ENCODE measurements at places on chromosomes 4 and X.

DNA sequence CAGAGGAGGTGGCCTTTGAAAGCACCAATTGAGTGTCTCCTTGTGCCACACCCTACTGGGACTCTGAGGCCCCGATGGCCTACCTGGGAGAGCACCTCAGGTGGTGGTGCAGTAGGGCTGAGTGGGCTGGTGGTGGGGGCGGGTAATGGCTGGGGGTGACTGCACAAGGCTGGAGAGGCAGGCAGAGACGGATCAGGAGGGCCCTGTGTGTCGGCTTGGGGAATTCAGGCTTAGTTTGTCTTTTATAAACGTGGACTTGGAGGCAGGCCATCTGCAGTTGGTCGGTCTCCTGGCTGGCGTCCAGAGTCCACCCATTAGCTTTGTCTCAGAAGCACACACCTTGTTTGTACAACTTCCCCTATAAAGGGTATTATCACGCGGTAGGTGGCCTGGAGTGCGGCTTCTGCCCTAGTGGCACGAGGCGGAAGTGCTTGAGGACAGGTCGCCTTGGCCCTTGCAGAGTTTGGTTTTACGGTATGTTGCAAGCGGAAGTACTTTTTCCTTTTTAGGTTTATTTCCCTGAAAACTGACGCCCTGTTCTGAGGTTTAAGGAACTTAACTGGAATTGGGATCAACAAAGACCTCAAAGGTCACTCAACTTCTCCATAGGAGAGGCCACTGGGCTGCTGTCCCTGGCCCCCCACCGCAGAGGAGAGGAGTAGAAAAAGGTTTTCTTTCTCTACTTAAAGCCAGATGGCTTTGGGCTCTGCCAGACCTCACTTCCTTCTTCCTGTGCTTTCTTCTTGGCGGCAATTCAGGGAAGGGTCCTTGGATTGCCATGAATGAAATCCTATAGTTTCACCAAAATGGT, 8.0 kb downstream of the TBC1D14 start:
- peak; percentile 58 for DNase-seq

DNA sequence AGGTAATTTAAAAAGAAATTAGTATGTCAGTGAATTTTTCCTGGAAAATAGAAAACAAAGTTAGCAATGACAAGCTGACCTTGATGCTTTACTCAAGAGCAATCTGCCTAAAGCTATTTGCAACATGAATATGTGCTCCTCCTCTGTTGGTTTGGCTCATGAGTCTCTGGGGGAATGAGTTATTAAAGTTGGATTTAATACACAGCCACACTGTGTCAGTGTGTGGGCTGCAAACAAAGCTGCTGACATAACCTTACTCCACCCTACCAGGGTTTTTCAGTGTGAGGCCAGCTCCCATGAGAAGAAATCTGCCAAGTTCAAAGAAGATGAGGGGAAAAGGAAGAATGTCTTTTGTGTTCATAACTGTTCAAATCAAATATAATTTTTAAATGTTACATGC, 280.5 kb downstream of the TLL1 start:
- DNase-seq, result no peak

- DNase-seq, result no peak
Observed at GRCh38 chr4:162015090-162015489, 148.7 kb downstream of the FSTL5 start.

- DNase-seq, result no peak
Observed at GRCh38 chr4:163939597-163939996, 445.1 kb downstream of the TMA16 start.

DNA sequence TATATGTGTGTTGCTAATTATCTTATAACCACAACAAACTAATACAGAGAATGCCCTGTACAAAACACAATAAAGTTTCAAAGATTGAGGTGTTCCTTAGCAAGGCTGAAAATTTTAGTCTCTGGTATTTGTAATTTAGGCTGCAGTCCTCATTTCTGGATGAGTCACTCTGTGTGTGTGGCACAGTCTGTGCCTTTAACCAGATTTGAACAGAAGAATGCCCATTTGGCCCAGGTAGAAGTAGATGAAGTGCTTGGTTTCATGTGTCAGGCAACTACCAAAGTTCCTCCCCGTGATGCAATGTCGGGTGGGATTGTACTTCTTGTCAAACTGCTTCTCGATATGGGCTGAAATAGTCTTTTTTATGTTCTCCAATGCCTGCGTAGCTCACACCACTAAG, 91.6 kb upstream of the H2AZ1 start:
- no peak for DNase-seq

DNA sequence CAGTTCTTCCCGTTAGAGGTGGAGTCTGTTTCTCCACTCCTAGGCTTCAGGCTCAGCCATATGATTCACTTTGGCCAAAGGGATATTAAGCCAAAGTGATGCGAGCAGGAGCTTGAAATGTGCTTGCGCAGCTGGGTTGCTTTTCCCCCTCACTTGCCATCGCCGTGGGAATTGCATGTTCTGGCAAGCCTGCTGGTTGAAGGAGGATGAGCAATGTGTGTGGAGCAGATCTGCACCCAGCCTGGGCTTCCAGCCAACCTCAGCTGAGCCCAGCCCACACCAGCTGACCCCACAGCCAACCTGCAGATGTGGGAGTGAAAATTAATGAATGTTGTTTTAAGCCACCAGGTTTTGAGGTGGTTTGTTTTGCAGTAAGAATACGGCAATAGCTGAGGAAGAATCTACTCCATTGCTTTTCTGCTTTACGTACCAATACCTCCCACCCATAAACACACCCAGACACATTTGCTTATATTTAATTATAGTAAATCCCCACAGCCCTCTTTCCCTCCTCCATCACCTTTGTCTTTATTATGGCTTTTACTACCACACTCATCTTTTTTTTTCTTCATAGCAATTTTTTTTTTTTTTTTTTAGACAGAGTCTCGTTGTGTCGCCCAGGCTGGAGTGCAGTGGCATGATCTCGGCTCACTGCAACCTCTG, 132.8 kb upstream of the FUNDC1 start:
- DNase-seq, result peak; percentile 33

DNA sequence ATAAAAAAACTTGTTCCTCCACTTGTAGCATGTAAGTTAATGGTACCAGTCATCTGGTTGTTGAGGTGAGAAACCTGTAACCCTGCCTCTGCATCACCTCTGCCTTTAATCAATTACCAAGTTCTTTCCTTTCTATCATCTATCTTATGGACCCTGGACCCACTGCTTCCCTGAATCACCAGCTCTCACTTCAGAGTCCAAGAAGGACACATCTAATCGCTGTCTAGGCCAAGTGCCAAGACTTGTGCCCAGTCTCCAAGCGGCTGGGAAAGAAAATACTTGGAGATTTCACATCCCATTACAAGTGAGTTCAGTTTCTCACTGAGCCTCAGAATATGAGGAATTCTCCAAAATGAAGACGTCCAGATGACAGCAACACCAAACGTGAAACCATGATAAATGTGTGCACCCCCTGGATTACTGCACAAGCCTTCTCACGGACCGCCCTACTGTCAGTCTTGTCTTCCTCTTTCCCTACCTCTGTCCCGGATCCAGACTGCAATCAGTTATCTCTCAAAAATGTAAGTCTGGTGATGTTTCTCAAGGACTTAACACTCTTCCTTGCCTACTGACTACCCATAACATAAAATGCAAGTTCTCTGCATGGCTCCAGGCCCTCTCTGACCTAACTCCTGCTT, 10.4 kb downstream of the PALLD start:
- DNase-seq, result no peak

DNA sequence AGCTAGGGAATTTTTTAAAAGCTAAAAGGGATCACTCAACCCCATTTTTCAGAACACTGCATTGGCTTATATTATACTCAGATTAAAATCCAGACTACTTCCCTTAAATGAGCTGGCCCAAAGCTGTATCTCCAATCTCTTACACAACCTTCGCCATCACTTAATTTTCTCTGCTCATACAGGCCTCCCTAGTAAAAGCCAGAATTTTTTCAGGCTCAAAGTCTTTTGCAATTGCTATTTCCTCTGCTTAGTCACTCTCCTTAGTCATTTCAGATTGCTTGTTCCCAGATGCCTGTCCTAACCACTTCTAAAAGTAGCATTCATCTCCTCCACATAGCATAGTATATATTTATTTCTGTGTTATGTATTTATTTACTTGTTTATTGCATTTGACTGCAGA, 1587.9 kb upstream of the ADGRL3 start:
- DNase-seq, result no peak

GRCh38 chr4:177455561-177455970, 13.3 kb upstream of the AGA start:
- no peak for DNase-seq

DNA sequence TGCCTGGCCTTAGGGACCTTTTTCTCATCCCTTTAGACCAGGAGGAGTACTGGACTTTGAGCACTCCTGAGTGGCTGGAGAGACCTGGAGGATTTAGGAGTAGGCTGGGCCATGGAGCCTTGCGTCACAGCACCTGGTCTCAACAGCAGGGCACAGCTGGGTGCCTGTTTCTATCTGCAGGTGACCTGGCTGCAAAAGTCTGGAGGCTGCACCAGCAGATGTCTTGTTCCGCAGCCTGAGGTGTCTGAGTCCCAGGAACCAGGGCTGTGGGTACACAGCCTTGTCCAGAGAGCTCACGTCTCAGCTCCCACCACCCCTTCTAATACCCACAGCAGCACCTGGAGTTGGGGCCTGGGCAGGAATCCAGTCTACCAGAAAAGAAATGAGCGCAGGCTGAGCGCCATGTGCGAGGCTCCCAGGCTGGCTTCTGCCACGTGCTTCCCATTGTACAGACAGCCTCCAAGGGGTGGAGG, 5.0 kb upstream of the NSD2 start:
- DNase-seq, result no peak

DNA sequence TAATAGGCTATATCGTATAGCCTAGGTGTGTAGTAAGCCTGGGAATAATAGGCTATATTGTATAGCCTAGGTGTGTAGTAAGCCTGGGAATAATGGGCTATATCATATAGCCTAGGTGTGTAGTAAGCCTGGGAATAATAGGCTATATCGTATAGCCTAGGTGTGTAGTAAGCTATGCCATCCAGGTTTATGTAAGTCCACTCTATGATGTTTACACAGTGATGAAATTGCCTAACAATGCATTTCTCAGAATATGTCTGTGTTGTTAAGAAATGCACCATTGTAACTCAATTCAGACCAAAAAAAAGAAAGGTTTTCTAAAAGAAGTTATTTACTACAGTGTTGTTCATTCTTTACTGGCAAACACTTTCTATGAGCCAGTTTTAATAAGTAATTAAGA, 1387.2 kb downstream of the STIM2 start:
- DNase-seq, result no peak

DNA sequence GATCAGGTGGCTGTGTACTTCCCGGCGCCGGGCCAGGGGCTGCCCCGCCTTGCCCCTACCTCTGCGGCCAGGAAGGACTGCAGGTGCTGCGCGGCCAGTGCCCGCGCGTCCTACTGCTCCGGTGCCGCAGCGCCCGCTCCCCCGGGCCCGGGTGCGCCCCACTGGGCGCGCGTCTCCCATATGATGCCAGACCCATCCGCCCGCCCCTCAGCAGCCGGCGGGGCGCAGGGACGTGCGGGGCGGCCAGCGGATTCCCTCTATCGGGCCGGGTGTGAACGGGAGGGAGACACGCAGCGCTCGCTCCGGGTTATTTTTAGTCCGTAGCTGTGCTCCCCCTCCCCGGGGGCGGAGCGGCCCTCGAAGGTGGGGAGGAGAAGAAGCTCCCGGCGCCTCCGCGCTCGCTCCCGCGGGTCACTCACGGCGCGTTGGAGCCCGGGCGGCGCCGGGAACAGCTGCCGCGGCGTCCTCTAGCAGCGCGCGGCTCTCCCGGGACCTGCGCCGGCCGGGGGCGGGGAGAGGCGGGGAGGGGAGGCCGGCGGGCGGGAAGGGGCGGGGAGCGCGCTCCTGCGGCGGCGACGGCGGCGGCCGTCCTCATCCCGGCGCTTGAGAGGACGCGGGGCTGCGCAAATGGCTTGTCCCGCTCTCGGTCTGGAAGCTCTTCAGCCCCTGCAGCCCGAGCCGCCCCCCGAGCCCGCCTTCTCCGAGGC, 103.6 kb downstream of the UCHL1 start:
- DNase-seq, result peak; percentile 70

DNA sequence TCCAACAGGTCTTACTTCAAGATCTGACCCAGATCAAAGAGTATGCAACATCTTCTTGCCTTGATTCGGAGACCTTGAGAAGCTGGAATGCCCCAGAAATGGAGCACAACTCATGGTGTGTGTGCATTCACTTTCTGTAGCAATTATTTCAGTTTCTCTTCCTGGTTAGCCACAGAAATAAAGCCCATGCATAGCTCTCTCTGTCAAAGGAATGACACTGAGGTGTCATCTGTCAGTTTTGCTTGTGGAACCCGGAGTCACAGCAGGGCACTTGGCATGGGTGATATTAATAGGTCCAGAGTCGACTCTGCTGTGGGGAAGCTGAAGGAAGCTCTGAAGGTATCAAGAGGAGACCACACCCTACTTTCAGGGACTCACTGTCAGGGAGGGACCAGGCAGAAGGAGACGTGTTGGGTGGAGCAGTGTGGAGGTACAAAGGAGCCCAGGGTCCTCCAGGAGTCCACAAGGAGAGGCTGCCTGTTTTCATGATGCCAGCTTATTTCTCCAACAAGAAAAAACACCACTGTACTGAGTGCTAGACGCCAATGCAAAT, 10.7 kb downstream of the CLNK start:
- DNase-seq, result no peak

GRCh38 chr4:149765630-149766029, 50.0 kb downstream of the IQCM start:
- DNase-seq, result no peak

- no peak for DNase-seq
Observed at GRCh38 chr4:38131371-38132091, 171.3 kb downstream of the PTTG2 start.

DNA sequence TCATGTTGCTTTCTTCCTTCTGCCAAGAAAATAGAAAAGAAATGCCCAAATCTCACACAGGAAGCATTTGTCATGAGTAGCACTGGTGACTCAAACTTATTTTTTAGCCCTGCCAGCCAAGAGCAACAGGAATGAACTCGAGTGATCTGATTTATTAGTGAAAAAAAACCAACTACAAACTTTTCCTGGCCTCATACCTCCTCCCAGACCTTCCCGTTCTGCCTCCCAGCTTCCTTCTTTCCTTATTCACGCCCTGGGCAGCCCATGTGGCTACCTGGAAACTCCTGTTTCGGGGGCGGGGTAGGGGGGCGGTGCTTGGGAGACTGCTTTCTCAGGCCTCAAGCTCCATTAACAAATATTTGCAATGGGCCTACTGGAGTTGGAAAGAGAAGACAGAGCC, 178.5 kb downstream of the NHS start:
- no peak for DNase-seq

DNA sequence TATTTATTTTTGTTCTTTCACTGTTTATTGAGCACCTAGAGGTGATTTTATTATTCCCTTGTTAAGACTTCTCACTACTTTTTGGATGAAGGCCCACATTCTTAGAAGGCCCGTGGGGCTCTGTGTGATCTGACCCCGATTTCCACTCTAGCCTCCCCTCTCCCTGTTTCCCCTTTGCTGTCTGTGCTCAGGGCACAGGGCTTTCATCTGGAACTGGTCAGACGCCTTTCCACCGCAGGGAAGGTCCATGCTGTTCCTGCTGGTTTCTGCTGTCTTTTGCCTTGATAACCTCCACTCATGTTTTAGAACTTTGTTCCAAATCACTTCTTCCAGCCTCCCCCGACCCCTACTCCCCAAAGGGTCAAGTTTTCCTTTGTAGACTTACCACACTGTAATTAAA, 31.3 kb upstream of the ANAPC4 start:
- DNase-seq, result no peak
